ENCODE measurements at places on chromosomes 2 and 18.

DNA sequence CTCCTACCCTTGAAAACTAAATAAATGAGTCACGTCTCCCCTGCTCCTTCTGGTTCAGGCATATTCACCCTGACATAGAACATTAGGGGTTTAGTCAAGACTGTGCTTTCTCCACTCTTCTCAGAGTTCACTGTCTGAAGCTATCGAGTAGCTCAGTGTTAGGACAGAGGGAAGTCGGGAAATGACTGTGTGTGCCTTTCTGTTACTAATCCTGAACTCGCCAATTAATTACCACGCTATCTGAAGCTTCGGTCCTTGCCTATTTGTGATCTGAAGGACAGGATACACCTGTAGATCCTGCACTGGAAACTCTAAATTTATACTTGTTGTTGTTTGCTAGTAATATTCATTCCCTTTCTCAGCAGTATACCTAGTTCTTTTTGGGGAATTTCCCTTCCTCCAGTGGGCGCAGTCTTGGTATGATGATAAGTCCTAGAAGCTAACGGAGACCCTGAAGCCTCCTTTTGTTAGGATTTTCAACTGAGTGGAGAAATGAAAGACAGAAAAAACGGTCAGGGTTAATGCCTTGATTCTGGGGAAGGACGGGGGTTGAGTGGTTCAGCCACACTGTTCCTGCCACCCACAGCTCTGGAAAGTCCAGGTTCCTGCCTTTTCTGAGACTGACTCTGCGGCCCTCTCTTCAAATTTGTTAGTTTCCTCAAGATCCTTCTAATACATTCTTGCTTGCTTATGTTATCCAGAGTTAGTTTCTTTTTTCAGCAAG lies 218.0 kb downstream of the DLGAP1 start:
- DNase-seq, result no peak

- DNase-seq, result no peak
Observed at GRCh38 chr2:106342831-106343251, 125.4 kb downstream of the RGPD3 start.

GRCh38 chr2:235534678-235535422 lies 41.0 kb downstream of the AGAP1 start:
- DNase-seq, result no peak

GRCh38 chr18:27735117-27735516 lies 441.8 kb downstream of the CDH2 start:
- no peak for DNase-seq

DNA sequence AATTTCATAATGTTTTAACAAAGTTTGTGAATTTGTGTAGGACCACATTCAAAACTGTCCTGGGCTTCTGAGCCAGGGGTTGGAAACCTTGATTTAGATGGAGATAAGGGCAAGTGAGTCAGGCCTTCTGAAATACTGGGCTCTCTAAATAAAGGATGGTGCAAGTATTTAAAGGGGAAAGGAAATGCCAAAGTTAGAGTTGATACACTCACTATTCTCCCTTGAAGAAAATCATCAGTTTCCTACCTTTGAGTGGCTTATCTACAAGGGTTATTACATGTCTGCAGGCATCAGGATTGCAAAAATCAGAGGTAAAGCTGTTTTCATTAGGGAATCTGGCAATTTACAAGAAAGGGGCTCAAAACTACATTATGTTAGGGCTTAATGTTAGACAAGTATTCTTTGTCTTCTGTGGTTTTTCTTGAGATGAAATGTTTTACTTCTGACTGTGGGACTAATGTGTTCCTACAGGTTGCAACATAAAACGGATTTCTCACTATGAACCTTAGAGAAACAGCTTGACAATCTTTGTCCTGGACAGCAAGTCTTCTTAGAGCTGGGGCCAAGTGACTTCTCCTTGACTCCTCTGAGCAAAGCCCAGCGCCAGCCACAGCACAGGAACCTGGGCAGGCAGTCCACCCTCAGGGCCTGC lies 31.1 kb downstream of the RNU4ATAC start:
- no peak for DNase-seq

- DNase-seq, result no peak
Observed at GRCh38 chr18:13615432-13615861, 110.9 kb downstream of the FAM210A start.

DNA sequence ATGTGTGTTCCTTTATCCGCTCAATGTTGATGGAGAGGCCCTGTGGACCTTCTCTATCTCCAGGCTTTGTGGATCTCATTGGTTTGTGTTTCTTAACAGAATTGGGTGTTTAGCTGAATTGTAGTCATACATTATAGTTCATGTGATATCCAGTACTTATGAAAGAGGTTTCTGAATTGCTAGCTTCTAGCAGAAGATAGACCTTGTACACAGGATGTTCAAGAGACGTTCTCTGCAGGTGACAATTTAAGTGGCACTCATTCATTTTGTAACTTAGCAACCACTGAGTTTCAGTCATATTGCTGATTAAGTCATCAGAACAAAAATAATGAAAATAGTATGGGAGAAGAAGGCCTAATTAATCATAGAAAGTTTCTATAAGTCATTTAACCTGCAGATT lies 279.2 kb downstream of the ALPK2 start:
- no peak for DNase-seq

- peak; percentile 83 for DNase-seq
Observed at GRCh38 chr2:95526360-95527341, 42.1 kb upstream of the TRIM43B start.

- DNase-seq, result no peak
Observed at GRCh38 chr2:127122361-127123027, 15.5 kb upstream of the BIN1 start.

DNA sequence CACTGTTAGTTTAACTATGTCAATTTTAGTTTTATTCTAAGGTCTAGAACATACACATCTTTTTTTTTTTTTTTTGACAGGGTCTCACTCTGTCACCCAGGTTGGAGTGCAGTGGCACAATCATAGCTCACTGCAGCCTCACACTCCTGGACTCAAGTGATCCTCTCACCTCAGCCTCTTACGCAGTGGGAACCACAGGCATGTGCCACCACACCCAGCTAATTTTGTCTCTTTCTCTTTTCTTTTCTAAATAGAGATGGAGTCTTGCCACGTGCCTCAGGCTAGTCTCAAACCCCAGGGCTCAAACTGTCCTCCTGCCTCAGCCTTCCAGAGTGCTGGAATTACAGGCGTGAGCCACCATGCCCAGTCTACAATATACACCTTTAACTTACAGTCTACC lies 69.5 kb upstream of the CHRNA1 start:
- no peak for DNase-seq

DNA sequence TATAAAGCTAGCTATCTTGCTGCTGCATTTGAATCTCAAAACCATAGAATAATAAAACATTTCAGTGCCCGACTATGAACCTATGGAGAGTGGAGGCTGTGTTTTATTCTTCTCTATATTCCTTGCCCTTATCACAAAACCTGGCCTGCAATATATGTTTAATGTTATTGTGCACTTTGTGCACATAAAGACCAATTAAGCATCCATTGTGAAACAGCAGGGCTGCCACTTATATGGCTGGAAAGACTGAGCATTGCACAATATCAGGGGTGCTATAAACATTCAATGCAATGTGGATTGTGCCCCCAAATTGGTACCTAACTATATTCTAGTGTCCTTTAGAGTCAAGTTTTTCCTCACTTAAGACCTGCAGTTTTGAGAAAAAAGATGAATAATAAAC lies 83.2 kb downstream of the RDH14 start:
- no peak for DNase-seq

- no peak for DNase-seq
Observed at GRCh38 chr2:120754067-120754960, 18.6 kb downstream of the GLI2 start.

DNA sequence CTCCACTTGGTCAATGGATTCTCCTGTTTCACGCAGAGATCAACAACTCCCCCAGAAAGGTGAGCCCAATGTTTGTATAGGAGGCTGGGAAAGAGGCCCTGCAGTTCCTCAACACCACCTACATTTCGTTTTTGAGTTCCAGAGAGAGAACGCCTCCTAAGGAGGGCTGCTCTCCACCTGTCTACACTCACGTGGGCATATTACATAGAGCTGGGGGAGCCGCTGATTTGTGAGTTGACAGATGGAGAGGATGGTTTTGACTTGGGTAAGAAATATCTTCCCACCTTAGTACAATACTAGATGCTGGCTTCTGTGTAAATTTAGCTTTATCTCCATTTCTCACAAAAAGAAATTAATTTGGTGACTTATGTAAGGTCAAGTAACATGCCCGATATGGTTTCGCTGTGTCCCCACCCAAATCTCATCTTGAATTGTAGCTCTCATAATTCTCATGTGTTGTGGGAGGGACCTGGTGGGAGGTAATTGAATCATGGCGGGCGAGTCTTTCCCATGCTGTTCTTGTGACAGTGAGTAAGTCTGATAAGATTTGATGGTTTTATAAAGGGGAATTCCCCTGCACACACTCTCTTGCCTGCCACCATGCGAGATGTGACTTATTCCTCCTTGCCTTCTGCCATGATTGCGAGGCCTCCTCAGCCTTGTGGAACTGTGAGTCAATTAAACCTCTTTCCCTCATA lies 274.5 kb upstream of the PXDN start:
- no peak for DNase-seq

DNA sequence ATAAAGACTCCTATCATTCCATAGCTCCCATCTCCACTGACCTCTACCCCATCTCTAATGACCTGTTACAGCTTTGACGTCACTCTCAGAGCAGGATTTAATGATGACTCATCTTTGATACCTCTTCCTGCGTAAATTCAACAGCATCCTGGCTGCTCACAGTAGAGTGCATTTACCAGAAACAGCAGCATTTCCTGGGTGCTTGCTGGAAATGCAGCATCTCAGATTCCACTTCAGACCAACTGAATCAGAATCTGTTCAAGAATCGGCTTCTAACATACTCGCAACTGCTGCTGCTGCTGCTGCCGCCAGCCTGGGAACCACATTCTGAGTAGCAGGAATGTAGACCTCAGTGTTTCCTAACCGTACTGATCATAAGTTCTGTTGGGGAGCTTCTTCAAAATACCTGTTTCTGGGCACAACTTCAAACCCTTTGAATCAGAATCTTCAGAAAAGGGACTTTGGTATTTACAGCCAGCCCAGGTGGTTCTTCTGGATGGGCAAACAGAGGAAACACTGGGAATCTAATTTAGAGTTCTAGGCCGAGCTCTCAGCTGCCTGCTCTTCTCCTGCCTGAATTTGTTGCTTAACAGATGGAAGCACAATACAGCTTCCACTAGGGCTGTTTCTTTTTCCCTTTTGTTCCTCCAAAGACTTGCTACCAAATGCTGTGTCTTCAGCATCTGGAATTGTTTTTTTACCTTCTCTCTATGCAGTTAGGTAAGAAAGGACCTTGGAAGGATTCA lies 241.4 kb downstream of the NCKAP5 start:
- DNase-seq, result no peak

DNA sequence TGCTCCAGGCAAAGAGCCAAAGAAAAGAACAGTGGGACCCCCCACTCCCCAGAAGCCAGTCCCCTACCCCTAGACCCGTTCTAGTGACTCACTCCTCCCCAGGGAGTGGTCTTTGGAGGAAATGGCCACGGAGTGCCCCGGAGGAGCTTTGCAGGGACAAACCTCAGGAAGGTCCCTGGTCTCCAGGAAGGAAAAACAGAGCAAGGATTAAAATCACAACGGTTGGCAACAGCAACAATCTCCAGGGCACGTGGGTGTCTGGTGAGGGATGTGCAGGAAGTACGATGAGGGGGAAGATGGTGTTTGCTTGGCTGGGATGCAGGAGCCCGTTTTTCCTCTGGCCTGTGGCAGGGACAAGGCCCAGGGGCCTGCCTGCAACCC lies 135.0 kb downstream of the SMAD2 start:
- DNase-seq, result no peak

GRCh38 chr2:45340318-45340717 lies 270.7 kb downstream of the SRBD1 start:
- DNase-seq, result no peak

- no peak for DNase-seq
Observed at GRCh38 chr2:200364620-200365019, 58.1 kb downstream of the SPATS2L start.

- DNase-seq, result no peak
Observed at GRCh38 chr18:22250591-22250996, 81.2 kb downstream of the GATA6 start.

- DNase-seq, result no peak
Observed at GRCh38 chr2:177617849-177618248, 225.3 kb downstream of the AGPS start.

GRCh38 chr2:165587335-165587938 lies 117.9 kb downstream of the CSRNP3 start:
- no peak for DNase-seq

DNA sequence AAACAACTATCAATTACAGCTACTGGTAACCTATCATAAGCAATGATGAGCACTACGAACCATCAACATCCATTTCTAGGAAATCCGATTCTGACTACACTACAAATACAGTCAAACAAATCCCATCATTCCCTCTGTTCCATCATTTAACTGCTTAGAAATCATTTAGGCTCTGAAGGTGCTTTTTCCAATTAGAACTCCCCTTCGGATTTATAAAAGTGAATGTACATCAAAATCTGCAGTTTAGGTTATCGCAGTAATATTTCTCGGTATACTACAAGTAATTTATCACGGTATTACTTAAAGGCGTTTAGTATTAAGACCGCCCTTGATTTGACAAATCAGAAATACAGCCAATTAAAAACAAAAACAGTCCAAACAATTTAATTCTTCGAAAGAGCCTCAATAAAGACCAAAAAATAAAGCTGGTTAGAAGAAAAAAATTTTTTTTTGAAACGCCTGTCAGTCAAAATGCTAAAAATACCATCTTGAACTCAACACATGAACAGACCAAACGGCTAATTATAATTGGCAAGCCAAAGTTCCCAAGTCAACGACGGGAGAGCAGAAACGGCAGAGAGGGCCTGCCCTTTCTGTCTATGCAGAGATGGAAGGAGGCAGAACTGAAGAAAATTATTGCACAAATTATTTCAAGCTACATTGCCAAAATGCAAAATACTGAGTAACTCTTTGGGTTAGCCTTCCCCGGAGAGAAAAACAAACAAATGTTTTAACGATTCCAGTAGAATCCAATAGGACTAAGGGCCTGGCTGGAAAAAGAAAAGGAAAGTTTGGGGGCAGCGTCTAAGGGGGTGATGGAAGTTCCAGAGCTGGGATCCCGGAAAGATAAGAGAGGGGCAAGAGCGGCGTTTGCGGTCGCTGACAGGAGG lies 1.2 kb downstream of the VPS54 start:
- DNase-seq, result peak; percentile 75

DNA sequence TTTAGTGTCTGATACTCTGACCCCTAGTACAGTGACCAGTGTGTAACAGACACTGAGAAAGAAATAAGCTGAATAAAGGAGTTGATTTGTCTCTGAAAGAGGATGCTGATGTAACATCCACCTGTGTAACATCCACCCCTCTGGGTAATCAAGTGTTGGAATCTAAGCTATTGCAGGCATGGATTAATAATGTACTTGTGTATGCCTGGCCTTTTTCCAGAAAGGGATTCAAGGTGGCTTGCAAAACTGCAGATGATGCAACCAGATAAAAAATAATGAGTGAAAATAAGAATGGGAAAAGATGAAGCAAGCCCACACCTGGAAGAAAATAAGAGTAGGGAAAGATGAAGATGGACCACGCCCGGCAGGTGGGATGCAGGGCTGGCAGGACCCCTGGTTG lies 48.2 kb upstream of the FOXI3 start:
- no peak for DNase-seq

DNA sequence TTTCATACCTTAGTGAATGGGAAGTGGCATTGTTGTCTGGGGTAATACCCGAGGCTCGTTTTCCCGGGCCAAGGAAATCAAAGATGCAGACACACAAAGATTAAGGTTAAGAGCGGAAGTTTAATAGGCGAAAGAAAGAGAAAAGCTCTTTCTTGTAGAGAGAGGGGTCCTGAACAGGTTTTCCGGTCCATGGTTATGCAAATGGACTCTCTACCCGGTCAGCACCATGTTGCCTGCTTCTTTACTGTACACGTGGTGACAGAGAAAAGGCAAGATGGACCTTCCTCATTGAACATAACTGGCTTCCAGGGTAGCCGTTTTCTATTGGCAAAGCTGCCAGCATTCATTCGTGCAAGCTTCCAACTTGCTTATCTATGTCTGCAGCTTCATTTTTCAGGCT lies 2063.5 kb downstream of the SUCLG1 start:
- no peak for DNase-seq
